EH (cell line): ENCODE measurements at places on chromosomes 11 and 22.

DNA sequence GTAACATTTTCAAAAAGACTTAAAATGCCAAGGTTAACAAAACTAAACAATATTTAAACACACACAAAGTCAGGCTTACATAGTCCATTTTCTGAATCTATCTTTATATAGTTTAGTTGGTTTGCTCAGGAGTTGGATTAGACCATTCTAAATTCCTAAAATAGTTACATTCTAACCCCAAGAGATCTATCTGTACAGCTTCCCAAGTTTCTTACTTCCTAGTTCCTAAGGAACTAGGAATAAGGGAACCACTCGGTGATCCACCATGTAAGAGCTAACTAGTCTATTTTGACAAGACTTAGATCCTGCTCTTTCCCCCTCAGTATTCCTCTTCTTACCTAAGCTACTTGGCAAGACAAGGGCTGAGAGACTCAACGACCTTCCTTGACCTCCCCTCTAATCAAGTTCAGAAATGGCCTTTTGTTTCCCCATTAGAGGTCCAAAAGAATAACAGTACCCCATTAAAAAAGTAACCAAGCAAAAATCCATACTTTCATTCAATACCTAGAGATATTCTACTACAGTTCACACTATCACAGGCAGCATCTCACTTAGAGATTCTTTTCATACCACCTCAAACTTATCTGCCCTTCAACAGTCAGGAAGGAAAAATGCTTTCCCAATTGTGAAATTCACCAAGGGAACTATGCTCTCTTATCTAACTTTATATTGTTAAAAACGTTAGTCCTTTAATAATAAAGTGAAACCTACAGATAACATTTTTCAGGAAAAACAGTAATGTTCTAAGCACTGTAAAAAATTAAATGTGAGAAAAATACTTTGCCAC lies 253.1 kb downstream of the TTC28 start:
- peak; percentile 71 for DNase-seq

GRCh38 chr22:22934543-22935055 lies 47.0 kb downstream of the IGLL5 start:
- DNase-seq, result no peak

DNA sequence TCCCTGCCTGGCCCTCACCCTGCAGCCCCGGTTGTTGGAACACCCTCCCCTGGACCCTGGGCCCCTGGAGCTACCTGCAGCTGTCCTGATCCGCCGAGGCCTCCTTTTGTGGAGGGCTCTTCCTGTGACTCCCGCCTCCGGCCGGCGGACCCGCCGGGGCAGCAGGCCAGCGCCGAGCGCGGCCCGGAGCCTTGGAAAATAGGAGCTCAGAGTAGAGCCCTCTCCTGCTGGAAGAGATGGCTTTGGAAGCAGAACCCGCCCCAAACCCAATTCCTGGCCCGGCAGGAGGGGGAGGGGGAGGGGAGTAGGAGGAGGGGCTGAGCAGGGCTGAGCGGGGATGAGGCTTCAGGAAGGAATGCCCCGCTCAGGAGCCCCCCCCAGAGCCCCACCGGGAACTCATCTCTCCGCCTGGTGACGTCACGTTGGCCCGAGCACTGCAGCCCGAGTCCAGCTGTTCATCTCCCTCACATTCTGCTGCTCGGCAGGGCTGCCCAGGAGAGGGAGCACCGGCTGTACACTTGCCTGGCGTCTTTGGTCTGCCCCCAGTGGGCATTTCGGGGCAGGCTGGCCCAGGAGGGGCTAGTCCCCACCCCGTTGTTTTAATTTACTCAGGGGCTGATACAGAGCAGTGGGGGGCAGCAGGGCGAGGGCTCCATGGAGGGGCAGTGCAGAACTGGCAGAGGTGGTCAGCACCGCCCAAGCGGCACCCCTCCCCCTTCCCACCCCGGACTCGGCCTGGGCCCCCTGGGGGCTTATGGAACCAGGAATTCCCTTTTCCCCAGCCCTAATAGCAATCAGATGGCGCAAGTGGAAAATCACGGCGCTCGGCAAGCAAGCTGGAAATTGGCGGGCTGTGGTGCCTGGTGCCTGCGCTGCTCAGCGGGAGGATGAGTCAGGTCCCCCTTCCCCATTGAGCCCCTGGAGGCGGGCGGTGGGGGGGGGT lies at the start of gene MRGPRF:
Gene MRGPRF (minus strand): TSS at position 238 of the 943 bp plus-strand sequence. CDS start 3,345 bp downstream, outside the sequence.
- peak; percentile 94 for DNase-seq

DNA sequence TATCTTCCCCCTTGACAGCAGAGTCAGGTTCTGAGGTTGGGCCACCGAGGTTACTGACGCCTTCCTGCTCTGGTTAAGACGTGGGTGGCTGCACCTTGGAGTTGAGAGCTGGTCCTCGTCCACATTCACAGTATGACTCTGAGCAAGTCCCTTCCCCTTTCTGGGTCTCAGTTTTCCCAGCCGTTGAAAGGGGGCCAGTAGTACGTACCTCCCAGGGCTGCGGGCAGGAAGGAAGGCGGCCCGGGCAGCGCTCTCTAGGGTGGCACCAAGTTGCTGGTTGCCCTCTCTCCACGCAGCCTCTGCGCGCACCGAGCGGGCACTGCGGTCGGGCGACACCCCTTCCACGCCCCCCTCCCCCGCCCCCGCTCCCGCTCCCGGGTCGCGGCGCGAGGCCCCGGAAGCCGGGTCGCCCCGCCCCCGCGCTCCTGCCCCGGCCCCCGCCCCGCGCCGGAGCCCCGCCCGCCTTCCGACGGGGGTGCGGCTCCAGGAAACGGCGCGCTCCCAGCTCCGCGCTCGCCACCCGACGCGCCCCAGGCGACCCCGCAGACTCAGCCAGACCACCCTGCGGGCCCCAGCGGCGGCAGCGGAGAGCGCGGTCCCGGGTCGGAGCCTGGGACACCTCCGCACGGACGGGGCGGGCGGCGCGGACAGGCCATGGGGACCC lies at the start of gene EHBP1L1:
Gene EHBP1L1 (plus strand): TSS at position 486 of the 664 bp plus-strand sequence. CDS start 250 bp downstream, outside the sequence.
- DNase-seq, result peak; percentile 65

GRCh38 chr11:56885177-56885576 lies 103.5 kb upstream of the OR5AK2 start:
- DNase-seq, result no peak
